ENCODE measurements at places on chromosomes 16 and 17.

- no peak for DNase-seq
Observed at GRCh38 chr17:77441130-77441920, 300.6 kb downstream of the SEC14L1 start.

- DNase-seq = no peak
Observed at GRCh38 chr17:78176548-78177025, 8.2 kb downstream of the SYNGR2 start.

- DNase-seq = no peak
Observed at GRCh38 chr16:23724096-23724784, 11.2 kb upstream of the ERN2 start.

DNA sequence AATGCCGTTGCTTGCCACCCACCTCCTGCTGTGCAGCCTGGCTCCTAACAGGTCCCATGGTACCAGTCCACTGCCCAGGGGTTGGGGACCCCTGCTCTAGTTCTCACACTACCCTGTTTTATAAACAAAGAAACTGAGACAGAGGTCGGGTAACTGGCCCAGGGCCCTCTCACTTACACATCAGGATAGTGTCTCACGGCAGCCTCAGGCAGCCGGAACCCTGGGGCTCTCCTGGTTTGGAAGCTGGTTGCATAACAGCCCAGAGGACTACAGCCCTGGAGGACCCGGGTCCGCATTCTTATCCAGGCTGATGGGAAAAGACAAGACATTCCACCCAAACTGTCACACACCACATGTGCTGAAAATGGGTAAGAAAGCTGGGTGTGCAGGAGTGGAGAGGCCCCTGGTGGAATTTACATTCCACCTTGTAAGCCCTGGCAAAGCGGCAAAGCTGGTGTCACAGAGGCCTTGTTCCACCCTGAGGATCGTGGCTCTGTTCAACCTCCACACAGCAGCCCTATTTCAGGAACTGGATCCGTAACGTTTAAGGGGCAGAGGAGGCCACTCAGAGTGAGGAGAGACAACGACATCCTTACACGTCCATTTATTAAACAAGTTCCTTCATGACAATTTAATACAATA is 9.8 kb downstream of the CMTM3 start:
- DNase-seq = no peak

- no peak for DNase-seq
Observed at GRCh38 chr17:57284583-57284982, 28.3 kb downstream of the MSI2 start.

GRCh38 chr17:4110152-4110551 is 32.7 kb downstream of the ZZEF1 start:
- no peak for DNase-seq

All from thoracic aorta (tissue), 2 donors.